ENCODE measurements at places on chromosomes 3 and 15.

DNA sequence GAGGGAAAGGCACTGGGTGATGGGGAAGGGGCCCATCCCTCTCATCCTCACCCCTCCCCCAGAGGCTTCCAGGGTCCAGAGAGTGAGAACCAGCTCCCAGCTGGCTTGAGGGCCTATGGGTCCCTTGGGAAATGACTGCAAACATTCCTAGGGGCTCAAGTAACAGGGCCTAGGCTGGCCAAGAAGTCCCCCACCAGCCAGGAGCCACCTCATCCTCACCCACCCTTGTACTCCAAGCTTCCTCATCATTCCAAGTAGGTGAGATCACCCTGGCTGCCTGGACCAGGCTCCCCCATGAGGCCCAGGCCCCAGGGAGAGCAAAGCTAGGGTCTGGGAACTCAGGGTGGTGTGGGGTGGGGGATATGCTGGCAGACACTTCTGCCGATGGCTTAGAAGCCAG lies 14.8 kb downstream of the LOXL1 start:
- DNase-seq: no peak

GRCh38 chr15:94028809-94029208 lies 202.6 kb upstream of the MCTP2 start:
- no peak for DNase-seq

GRCh38 chr3:10090179-10090578 lies 17.9 kb downstream of the FANCD2OS start:
- DNase-seq: no peak

DNA sequence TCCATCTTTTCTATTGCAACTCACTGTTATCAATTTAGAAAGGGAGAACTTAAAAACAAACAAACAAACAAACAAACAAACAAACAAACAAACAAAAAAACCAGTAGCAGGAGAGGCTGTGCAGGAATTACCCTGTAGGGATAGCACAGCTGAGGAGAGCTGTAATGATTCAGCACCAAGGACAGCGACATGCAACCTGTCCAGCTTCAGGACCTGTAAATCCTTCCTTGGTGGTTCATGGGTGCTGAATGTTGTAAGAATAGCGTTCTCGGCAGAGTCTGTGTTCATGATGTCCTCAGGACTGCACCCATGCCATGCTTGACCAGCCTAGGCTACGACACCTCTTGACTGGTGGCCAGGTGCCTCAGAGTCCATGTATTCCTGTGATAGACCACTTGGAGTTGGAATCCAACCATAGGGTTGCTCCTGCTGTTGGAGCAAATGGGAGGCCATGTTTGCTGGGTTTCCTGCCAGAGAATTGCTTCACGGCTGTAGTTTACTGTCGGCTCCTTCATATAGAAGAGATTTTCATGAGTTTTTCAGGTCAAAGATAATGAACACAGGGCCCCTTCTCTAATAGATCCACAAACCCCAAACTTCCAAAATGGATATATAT lies 65.9 kb downstream of the CACNA2D3 start:
- no peak for DNase-seq

GRCh38 chr15:69704229-69704628 lies 251.6 kb downstream of the RPLP1 start:
- no peak for DNase-seq

DNA sequence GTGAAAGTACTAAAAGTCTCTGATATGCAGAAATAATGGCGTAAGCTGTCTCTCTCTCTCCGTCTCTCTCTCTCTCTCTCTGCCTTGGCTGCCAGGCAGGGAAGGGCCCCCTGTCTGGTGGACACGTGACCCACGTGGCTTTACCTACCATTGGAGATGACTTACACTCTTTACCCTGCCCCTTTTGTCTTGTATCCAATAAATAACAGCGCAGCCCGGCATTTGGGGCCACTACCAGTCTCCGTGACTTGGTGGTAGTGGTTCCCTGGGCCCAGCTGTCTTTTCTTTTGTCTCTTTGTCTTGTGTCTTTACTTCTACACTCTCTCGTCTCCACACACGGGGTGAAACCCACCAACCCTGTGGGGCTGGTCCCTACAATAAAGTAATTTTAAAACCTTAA lies 12.2 kb upstream of the TMEM40 start:
- DNase-seq: no peak

GRCh38 chr3:14543446-14543845 lies 3.3 kb upstream of the GRIP2 start:
- no peak for DNase-seq

GRCh38 chr3:148901987-148902791 lies 37.1 kb downstream of the CPA3 start:
- no peak for DNase-seq

GRCh38 chr3:66398228-66399025 lies 102.4 kb downstream of the LRIG1 start:
- DNase-seq: no peak

- no peak for DNase-seq
These were observed 32.0 kb downstream of the RUVBL1 start for GRCh38 chr3:128091586-128091985.

DNA sequence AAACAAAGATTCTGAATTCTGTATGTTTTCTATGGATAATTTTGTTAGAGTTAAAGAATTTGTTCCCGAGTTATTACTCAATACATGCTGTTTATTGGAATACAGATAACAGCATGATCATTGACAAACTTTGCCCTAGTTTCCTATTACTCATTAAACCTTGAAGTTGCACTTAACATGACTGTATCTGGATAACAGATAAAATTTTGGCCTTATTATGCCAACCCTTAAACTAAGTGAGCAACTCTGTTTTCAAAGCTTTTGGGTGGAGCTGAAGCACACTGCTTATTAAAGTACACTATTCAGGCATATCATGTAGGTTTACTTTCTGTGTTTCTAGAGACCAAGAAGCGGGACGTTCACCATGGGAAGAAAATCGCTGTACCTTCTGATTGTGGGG lies at the start of gene AADAC:
Gene AADAC (plus strand): TSS at position 318 of the 400 bp plus-strand sequence. CDS start 47 bp downstream, at position 365.
- no peak for DNase-seq

DNA sequence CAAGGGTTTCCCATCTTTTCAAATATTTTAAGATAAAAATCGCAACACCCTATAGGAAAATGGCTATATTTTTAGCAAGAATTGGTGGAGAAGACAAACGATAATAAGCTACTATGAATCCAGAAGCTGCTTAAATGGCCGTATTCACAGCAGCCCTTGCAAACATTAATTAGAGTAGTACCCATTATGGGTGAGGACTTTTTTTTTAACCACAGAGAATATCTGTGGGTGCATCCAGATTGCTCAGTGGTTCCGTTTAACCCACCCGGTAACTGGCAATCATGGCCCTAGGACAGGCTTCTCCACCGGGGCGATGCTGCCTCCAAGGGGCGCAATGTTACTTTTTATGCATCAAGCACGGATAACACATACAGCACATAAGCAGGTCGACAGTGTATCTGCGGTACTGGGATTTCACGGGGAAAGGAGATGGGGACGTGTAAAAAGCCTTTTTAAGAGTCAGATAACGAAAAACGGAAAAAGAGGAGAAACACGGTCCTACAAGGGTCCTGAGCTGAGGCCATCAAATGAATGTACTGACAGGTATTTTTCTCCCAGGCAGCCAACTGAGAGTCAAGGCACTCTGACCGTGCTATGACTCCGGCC lies 968 bp upstream of the TMEM266 start:
- DNase-seq: no peak

GRCh38 chr3:48711727-48712126 lies 5.3 kb downstream of the IP6K2 start:
- DNase-seq: no peak

GRCh38 chr3:193932576-193932975 lies 203.4 kb upstream of the HES1 start:
- DNase-seq: no peak

DNA sequence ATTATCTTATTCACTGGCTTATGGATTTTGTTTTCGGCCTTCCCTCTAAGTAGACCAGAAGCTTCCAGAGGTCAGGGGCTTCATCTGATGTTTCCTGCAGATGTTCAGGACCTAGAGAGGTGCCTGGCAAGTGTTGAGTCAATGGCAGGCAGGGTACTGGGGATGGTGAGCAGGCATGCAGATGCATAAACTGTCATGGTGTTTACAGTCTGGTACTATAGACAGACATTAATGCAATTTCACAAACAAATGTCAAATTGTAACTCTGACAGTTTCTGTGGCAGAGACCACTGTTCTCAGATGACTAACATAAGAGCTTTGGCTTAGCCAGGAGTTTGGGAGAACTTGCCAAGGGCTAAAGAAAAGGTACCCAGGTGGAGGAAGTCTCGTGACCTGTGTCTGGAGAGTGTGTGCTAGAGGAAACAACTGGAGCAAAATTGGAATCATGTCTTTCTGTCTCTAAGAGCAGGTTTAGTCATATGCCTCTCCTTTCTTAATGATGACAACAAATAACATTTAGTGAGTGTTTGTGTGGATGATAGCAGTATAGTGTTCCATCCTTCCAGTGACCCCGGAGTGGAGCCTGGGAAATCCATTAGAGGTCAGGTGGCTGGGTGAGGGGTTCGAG lies 53.7 kb upstream of the TRAK1 start:
- DNase-seq: no peak

GRCh38 chr3:55876560-55876959 lies 389.5 kb upstream of the WNT5A start:
- DNase-seq: no peak

DNA sequence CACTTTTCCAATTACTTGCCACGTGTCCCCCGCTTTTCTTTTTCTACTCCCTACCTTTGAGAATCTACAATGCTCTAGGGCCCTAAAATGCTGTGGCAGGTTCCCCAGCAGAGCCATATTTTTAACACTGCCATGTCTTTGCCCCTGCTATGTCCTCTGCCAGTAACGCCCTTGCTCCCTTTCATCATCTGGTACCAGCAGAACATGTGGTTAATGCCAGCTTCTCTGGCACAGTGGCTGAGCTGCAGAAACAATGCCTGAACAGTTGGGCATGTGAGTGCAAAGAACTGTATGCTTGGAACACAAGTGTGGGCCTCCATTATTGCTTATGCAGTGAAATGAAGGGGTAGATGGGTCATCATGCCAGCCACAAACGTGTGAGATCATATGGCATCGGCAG lies 287.6 kb downstream of the NEK10 start:
- DNase-seq: no peak

DNA sequence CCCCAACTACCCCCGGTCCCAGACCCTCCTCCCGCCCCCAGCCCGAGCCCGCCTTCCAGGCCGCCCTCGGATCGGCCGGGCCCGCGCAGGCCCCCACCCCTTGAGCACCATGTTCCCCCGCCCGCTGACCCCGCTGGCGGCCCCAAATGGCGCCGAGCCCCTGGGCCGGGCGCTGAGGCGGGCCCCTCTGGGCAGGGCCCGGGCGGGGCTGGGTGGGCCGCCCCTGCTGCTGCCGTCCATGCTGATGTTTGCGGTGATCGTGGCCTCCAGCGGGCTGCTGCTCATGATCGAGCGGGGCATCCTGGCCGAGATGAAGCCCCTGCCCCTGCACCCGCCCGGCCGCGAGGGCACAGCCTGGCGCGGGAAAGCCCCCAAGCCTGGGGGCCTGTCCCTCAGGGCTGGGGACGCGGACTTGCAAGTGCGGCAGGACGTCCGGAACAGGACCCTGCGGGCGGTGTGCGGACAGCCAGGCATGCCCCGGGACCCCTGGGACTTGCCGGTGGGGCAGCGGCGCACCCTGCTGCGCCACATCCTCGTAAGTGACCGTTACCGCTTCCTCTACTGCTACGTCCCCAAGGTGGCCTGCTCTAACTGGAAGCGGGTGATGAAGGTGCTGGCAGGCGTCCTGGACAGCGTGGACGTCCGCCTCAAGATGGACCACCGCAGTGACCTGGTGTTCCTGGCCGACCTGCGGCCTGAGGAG lies 472 bp downstream of the CHST14 start:
- DNase-seq: no peak

DNA sequence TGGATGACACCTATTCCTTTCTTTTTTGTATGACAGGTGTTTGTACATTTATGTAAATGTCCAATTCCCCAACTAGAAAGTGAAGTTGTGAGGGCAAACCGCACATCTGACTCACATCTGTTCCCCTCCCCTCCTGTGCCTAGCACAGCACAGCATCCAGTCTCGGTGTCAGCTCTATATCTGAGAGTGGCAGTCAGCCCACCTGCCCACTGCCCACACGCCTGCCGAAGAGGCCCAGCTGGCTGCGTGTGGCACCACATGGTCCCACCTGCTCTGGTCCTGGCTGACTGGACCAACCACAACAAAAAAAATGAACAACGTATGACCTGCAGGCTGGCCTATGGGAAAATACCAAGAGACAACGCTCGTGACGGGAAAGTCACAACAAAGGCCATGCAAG lies 62.8 kb downstream of the XXYLT1 start:
- DNase-seq: no peak

DNA sequence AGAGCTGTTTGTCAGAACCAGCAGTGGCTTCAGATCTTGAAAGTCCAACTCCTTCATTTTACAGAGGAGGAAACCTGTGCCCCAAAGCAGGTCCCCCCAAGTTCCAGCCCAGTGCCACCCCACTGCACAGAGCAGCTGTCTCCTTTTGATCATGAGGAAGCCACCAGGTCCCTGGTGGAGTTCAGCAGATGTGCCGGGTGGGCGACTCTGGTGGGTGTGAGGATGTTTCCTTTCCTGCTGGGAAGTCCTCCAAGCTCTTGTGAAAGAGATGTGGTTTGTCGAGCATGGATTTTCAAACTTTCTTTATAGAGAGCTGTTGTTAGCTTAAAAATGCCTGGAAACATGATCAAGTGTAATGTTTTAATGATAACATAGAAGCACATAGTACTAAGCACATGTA lies 52.0 kb downstream of the SMAD3 start:
- no peak for DNase-seq

DNA sequence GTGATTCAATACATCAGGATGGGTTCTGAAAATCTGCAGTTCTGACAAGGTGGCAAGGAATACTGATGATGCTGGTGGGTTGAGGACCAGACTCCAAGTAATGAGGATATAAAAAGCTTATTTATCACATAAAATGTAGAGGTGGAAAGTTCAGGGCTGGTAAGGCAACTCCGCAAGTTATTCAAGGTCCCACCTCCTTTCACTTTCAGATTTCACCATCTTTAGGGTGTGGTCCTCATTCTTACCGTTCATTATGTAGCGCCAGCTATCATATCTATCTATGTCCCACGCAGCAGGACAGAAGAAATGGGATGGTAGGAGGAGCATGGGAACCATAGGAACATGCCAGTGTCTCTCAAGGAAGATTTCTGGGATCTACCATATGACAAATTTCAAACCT lies 80.3 kb downstream of the IL1RAP start:
- no peak for DNase-seq

- no peak for DNase-seq
These were observed 2.3 kb downstream of the SHOX2 start for GRCh38 chr3:158103887-158104327.

DNA sequence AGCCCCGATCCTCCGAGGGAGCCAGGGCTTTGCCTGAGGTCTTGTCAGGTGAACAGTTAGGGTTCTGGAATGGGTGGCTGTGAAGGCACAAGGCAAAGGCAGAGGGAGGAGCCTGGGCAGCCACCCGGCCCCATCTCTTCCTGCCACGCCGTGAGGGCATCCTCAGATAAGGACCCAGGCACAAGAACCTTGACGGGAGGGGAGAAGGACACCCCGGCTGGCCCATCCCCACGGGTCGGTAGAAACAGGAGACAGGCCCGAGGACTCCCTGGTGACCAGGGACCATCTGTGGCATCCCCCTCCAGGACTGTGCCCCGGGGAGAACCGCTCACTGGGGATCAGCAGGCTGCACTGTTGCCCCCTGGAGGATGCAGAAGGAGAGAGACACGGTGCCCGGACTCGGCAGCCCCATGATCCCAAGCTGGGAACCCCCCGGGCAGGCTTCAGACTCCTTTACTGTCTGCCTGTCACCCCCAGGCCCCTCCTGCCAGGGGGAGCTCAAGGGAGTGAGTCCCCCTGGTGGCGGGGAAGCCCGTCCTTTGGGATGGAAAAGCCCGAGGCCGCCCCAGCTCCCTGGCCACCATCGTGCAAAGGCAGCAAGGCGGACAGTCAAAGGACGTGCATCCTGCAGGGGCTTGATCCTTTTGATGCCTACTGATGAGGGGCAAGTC lies 12.3 kb upstream of the PCSK6 start:
- peak; percentile 8 for DNase-seq
